ENCODE measurements at places on chromosomes 13 and 19.

DNA sequence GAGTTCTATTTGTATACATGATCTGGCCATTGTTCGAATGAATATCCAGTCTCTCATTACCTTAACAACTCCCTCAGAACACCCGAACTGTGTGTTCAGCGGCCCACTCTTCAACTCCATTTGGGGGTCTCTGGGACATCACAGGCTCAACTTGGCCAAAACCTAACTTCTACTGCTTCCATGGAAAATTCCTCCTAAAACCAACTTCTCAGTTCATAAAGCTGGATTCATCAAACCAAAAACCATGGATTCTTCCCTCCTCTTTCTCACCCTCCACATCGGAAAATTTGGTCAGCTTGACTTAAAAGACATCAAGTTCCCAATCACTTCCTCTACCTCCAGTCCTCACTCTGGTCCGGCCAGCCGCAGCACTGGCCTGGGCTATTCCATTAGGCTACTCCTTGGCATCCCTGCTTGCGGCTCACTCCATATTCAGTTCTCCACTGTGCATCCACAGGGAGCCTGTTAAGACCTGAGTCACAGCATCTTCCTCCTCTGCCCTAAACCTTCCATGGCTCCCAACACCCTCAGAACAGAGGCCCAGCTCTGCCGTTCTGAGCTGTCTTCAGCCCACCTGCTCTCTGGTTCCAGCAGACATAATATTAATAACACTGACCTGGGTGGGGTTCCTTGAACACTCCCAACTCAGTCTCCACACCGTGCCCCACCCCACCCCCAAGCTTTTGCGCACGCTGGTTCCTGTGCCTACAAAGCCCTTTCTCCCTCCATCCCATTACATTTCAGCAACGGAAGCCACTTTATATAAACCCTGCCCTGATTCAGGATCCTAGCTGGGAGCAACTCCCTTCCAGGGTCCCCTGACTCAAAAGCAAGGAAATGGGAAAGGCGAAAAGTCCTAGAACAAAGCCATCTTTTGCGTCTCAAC lies 1.1 kb downstream of the ZNF792 start:
- no peak for DNase-seq

DNA sequence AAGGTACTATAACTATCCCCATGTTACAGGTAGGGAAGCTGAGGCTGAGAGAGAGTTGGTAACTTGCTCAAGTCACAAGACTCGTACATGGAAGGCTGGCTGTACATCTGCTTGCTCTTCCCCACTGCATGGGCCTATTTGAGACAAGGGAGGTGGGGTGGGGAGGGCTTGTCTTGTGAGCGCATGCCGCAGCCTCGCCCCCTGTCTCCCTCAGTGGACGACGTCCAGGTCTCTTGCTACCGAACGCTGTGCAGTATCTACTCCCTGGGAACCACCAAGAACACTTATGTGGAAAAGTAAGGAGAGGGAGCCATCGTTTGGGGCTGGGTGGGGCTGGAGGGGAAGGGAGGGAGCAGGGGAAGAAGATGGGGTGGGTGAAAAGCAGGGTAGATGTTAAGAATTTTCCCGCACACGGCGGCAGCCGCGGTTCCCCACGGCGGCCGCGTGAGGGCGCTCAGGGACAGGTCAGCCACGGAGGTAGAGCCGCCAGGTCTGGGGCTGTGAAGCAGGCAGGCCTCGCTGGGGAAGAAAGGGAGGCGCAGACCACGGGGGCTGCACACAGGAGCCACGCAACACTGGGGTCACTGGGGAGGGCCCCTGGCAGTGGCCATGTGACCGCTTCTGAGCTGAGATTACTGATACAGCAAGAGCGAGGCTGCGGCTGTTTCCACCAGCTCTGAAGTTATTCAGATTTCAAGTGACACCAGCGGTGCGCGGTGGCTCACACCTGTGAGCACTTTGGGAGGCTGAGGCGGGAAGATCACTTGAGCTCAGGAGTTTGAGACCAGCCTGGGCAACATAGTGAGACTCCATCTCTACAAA lies 81.5 kb downstream of the RYR1 start:
- DNase-seq = no peak

DNA sequence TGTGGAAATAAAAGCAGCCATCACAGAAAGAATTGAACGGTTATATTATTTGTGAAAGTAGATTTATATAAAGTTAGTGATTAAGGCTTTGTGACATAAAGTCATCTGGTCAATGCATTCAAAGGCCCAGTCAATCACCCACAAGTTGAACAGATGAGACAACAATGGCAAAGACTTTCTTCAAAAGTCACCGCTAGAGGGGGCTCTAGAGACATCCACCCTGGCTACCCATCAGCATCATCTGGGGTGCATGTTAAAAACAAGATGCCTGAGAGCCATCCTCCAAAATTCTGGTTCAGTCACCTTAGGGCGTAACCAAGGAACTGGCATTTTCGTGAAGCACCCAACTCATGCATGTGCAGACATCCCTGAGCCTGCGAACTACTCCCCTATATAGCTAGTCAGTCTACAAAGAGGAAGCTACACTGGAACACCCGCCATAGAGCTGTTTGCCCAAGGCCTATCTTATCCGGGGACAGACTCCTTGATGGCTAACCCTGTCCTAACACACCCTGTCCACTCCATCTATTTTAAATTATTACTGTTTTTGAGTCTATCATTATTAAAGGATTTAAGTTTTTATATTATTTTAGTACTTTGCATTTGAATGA lies 970.5 kb downstream of the UQCRFS1 start:
- no peak for DNase-seq

DNA sequence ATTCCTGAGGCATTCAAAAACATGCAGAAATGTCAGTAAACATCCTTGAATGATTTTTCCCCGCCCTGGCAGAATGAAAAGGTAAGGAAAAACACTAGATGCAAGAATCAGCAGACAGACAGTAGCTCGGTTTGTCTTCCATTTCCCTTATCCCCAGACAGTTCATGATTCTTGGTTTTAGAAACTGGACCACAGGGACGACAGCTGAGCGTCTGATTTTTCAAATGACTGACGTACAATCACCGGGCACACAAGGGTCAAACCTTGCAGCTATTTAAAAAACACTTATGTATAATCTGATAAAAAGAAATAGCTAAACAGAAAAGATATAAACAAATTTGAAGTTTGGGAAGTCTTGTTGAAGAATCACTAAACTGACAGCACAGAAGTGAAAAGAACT lies 47.1 kb downstream of the DCLK1 start:
- no peak for DNase-seq

DNA sequence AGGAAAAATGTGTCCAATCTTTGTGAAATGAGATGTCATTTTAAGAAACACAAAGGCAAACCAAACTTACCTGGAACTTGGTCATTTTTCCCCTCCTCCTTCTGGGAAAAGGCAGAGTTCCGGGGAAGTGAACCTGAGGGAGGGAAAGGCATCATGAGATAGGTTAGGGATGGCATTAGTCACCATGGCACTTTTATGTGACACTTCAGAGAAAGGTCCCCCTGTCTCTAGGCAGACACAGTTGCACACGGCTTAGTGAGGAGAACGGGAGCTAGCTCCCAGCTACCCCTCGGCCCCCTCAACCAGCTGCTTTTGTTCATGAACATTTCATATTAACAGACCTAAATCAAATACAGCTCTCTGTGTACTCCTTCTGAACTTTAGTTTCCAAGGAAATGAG lies 1.5 kb downstream of the ZNF235 start:
- DNase-seq = no peak

GRCh38 chr19:52227980-52228379 lies 38.1 kb downstream of the PPP2R1A start:
- DNase-seq = no peak
